ENCODE measurements at places on chromosomes 13 and 19.

- no peak for DNase-seq
These were observed 21.1 kb downstream of the ZNF274 start for GRCh38 chr19:58203814-58204475.

DNA sequence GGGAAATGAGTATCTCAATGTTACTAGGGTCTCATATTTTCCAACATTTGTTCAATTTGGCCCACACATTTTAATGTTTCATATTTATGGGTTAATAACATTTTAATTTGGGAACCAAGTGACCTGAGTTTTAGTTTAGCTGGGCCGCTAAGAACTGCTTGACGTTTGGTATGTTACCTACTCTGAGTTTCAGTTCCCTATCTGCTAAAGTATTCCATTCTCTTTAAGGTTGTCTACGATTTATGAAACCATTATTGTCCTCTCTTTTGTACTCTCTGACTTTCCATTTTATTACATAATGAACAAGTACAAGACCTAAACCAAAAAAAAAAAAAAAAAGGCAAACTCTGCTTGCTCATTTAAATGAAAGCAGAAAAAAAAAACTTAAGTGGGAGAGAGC is 89.9 kb downstream of the FGF14 start:
- no peak for DNase-seq

DNA sequence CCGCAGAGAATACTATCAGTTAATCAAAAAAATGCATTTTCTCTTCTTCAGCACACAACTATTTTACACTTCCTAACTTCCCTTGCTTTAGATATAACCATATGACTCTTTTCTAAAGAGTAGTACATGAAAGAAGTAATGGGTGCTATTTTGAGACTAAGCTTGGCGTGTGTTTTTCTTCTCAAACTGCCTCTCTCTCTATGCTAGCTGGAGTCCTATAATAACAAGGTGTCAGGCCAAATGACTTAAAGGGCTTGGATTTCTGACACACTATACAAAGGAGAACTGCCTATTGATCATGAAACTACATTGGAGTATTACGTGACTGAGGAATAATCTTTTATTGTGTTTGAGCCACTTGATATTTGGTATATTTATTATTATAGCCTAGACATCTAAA is 1330.1 kb upstream of the SPRY2 start:
- no peak for DNase-seq

GRCh38 chr13:90933097-90933826 is 414.2 kb upstream of the MIR17HG start:
- no peak for DNase-seq

DNA sequence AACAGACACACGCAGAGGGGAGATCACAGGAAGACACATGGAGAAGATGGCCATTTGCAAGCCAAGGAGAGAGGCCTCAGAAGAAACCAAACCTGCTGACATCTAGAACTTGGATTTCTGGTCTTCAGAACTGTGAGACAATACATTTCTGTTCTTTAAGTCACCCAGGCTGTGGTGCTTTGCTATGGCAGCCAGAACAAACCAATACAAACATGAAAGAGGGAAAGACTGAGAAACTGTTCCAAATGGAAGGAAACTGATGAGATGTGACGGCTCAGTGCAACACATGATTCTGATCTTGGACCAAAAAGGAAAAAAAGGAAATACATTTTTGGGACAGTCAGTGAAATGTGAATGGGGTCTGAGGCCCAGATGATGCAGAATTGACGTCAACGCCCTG is 30.2 kb upstream of the SACS start:
- DNase-seq: no peak

GRCh38 chr19:30540761-30541160 is 168.6 kb downstream of the ZNF536 start:
- no peak for DNase-seq

DNA sequence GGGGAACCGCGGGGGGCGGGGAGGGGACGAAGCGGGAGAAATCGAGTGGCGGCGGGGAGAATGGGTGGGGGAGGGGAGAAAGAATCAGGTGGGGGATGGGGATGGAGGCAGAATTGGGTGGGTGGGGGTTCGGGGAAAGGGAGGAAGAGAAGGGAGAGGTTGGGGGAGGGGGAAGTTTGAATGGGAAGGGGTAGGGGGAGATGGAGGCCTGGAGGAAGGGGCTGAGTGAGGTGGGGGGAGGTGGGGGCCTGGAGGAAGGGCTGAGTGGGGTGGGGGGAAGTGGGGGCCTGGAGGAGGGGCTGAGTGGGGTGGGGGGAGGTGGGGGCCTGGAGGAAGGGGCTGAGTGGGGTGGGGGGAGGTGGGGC is 403 bp upstream of the ADAMTS10 start:
- DNase-seq: no peak

- DNase-seq: no peak
These were observed 220.0 kb downstream of the TEX29 start for GRCh38 chr13:111540486-111540885.

Data from cerebellar nuclear complex (tissue), 1 donor.